ENCODE measurements at places on chromosomes 11 and 22.

- DNase-seq: no peak
Measured at GRCh38 chr11:58770627-58771457, 39.1 kb upstream of the GLYAT start.

DNA sequence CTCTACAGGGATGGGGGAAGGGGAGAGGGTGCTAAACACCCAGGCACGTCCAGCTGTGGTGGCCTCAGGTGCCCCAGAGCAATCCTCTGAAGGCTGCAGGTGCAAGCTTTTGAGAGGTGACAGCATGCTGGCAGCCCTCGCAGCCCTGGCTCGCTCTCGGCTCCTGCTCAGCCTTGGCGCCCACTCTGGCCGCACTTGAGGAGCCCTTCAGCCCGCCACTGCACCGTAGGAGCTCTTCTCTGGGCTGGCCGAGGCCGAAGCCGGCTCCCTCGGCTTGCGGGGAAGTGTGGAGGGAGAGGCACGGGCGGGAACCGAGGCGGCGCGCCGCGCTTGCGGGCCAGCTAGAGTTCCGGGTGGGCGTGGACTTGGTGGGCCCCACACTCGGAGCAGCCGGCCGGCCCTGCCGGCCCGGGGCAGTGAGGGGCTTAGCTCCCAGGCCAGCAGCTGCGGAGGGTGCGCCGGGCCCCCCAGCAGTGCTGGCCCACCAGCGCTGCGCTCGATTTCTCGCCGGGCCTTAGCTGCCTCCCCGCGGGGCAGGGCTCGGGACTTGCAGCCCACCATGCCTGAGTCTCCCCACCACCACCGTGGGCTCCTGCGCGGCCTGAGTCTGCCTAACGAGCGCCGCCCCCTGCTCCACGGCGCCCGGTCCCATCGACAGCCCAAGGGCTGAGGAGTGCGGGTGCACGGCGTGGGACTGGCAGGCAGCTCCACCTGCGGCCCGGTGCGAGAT, 112.1 kb downstream of the TRIM29 start:
- DNase-seq: no peak

DNA sequence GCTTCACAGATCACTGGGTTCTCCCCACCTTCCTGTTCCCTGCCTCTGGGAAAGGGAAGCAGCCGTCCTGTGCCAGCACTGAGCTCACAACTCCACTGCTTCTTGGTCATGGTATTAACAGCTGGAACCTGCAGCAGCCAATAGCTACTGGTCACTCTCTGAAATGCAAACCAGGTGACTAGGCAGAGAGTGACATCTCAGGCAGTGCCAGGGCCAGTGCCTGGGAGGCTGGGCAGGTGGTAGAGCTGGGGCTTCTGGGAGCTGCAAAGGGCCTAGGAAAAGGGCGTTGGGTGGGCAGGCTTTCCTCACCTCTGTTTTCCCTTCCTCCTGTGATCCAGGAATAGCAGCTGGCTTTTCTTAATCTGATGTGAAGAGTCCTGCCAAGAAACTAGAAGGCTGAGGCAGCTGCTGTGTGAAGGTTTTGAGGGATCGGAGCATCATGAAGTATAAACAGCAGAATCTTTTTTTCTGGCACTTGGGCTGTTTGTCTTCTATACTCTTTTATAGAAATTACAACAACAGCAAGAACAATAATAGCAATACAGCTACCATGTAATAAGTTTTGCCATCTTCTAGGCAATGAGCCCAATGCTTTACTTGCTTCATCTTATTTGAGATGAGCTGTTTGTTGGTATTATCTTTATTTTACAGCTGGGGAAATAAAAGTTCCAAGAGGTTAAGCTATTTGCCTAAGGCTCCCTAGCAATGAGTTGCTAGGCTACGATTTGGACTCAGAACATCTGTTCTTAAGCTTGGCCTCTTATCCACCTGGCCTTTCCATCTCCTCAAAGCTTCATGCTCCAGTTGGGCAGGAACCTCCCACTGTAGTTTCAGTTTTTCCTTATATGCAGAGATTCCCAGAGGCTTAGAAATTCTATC, 22.0 kb upstream of the CD44 start:
- no peak for DNase-seq

DNA sequence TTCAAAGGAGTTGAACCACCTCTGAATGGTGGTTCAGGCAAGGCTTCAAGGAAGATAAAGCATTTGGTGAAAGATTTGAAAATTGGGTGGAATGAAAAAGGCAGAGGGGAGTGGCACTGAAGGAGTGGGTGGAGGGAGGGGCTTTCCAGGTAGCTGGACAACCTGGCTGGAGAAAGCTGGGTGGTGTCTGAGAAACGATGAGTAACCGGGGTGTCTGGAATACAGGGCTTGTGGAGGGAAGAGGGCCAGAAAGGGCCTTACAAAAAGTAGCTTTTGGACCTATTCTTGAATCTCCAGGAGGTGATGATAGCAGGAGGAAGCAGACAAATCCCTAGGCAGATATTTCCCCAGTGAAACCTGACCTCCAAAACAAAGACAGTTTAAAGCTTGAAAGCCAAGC, 99.3 kb downstream of the RASSF10 start:
- no peak for DNase-seq

DNA sequence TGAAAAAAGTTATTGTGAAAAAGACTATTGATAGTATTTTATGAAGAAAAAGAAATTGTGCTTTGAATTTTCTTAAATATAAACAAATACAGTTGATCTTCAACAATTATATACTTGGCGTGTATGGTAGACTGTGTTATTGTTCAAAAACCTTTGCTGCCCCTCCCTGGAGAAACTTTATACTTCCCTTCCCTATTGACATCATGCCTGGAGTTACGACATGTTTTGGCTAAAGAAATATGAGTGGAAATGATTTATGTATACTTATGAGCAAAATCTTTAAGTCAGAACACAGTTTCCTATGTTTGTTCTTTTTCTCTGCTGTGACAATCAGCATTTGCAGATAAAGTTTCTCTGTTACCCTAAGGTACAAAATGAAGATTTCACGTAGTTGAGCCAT, 243.8 kb downstream of the TMEM135 start:
- no peak for DNase-seq

GRCh38 chr11:25927411-25927953, 404.4 kb upstream of the ANO3 start:
- DNase-seq: no peak

DNA sequence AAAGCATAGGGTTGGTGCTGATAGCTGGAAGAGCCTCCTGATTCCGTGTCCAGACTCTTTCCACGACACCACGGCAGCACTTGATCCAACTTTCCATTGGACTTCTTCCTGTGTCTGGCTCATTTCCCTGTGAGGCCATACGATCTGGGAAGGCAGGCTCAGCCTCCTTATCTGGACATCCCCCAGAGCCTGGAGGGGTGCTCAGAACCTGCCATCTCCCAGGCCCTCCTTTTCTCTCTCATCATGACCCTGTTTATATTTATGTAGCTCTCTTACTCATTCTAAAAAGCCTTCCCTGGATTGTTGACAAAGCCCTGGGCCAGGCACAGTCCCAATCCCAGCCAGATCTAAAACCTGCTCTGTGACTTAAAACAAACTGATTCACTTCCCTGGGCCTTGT, 7.8 kb upstream of the BCL9L start:
- DNase-seq: no peak

- no peak for DNase-seq
Measured at GRCh38 chr11:24556693-24557092, 59.8 kb downstream of the LUZP2 start.

GRCh38 chr11:35619855-35620640, 1.8 kb downstream of the FJX1 start:
- no peak for DNase-seq

- no peak for DNase-seq
Measured at GRCh38 chr11:88179141-88179540, 3.9 kb upstream of the RAB38 start.

- no peak for DNase-seq
Measured at GRCh38 chr11:132161403-132162078, 791.1 kb downstream of the NTM start.

DNA sequence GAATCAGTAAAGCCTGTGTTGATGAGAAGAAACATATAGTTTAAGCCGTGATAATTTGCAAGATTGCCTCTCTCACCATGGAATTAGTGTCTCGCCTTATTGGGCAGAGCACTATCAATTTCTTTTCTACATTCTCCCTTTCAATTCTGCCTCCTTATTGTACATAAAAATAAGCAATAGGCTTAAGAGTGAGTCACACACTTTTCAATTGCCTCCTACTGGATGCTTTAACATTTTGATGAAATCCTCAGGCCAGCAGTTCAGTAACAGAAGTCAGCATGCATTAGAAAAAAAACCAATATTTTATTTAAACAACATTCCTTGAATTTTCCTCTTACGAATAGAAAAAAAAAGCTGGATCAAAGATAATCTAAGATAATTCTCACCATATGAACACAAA, 33.8 kb upstream of the VWA5A start:
- DNase-seq: no peak

GRCh38 chr11:45083544-45084087, 62.8 kb upstream of the PRDM11 start:
- no peak for DNase-seq

DNA sequence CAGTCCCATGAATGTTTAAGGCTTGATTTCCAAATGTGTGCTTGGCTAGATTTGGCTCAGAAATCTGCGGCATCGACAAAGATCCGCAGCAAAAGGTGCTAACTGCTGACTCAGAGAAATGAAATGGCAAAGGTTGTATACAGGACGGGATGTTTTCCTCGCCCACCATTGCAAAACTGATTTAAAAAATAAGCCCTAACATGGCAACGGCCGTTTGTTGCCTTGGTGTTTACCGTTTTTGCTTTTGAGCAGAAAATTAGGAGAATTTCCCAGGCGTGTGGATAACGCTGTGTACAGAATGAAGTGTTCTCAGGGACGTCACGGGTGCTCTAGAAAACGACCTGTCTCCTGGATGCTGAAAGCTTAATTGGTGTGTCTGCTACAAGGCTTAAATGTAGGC, 70.2 kb downstream of the ARHGAP8 start:
- DNase-seq: no peak

DNA sequence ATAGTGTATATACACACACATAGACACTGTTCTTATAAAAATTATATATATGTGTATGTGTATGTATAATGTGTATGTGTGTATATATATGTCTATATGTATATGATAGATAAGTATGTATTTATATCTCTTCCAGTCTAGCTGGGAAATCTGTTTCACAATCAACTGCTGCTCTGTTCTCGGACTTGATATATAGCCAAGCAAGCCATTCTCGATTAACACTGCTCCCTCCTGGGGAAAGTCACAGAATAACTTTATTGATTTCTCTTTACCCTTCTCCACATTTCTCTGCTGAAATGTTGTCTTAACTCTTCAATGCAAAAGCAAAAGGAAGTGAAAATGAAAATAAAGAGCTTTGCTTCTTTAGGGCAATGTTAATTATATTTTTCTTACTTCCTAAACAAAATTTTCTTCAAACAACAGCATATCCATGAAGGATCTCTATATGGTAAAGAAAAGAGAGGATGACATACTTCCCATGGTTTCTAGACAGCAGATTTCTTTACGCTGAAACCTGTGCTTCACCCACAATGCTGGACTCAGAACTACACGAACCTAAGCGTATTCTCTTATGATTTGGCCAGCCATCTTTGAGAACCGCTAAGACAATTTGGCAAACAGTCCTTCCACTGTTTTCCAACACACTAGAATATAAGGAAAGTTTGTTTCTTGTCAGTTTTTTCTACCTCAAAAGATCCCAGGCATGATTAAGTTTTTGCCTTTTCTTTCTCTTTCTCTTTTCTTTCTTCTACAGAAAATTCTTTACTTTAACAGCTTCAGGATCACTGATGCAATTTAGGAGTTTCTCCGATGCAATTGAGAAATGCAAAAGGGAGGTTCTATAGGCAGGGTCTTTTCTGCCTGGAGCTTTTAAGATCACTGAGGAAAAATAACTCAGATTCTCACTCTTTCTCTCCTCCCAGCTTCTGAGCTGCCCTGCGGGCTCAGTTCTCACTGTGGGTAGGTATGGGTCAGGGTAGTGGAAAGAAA, 1.9 kb downstream of the BLID start:
- DNase-seq: no peak

GRCh38 chr22:41557401-41558240, 3.2 kb upstream of the CSDC2 start:
- DNase-seq: peak; percentile 88

DNA sequence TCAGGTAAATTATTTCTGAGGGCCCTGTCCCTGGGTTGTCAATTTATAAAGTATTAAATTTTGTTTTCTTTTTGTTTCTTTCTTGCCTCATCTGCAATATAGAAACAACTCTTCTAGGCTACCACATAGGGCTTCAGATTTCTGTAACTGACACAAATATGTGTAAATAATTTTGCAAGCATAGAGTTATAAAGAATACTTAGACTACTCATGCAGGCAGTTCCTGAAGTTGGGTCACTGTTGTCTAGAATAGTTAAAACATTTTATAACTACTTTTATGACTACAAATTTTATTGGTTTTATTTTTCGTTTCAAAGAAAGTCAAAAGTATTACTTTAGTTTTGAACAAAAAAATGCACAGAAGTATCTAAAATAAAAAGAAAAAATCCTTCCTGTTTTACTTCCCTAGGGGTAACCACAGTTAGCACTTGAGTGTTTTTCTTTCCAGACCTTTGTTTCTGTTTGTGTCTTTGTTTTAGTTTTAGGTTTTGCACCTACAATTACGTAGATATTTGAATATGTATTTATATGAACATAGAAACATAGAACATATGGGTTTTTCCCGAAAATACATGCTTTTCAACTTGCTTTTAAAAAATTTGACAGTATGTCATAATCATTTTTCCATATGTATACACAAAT, 12.4 kb upstream of the TMEM123 start:
- DNase-seq: no peak

DNA sequence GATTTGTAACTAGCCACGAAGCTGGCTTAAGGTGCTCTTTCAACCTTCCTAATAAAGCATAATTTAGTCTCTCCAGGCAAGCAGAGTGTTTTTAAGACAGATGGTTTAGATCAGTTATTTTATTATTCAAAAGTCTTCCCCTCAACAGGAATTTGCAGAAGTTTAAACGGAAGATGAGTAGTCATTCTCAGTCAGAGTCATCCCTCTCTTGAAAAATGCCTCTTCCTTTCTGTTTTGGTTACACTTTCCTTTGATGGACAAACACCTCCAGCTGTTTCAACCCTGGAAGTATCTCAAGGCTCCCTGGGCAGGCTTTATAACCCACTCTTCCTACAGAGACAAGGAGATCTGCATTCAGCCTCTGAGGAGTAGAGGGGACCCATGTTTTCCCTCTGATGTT, 60.3 kb upstream of the POU2AF2 start:
- no peak for DNase-seq

GRCh38 chr11:78733031-78733430, 158.4 kb upstream of the NARS2 start:
- no peak for DNase-seq

DNA sequence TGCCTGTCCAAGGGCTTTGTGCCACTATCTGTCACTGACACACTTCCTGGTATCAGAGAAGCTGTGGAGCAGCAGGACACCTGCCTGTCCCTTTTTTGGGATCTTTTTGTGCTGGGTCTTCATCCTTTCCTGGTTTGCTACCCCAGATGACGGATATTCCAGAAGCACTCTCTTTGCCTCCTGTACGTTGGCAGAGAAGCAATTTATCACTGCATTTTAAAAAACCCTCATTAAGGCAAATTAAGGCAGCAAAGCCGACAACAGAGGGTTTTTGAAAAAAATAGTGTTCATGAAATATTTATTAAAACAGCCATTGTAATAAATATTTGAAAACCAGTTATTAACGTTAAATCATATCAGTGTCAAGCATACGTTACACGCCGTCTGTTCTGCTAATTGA, 209.6 kb upstream of the NTM start:
- DNase-seq: no peak

- DNase-seq: no peak
Measured at GRCh38 chr11:1209371-1210057, 13.4 kb upstream of the MUC5B start.

Measured in ascending aorta (tissue), 2 donors.